ENCODE measurements at places on chromosomes 1 and 21.

DNA sequence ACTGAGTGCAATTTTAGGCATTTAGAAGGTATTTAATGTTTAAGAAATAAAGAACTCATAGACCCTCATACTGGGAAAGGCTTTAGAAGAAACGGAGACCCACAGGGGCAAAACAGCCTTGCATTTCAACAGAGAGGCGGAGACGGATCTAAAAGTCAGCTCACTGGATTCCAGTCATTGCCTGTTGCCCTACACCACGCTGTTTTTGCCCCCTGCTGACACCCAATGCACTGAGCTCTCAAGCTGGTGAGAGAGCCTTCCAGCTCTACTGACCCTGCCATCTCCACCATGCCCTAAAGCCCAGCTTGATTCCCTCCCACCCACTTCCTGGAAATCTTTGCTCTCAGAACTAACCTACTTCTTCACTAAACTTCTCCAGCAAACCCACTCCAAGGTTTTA is 7.2 kb upstream of the TRAF3IP3 start:
- no peak for DNase-seq

DNA sequence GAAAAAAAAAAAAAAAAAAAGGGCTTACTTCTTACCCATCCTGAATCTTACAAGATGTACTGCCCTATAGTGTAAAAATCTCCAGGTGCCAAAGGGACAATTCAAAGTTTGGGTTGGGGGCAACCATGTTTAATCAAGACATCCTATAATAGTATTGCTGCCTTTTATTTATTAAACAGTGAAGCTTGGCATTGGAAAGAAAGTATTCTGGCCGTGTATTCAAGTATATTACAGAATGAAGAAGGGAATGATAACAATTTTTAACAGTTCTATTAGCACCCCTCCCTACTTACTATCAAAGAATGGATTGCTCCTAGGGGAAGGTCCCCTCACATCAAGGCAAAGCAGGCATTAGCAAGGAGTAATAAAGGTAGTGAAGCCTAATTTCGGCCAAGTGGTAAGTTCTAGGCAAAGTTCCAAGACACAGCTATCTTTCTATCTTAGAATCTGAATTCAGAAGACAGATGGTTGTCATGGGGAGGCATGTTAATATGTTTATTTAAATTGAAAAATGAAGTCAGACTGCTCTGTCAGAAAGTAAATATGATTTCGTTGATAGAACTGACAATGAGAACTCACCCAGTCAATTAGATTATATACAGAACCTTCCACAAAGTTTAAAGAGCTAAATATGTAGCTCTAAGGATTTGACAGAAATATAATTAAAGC is 24.6 kb downstream of the ST7L start:
- no peak for DNase-seq

DNA sequence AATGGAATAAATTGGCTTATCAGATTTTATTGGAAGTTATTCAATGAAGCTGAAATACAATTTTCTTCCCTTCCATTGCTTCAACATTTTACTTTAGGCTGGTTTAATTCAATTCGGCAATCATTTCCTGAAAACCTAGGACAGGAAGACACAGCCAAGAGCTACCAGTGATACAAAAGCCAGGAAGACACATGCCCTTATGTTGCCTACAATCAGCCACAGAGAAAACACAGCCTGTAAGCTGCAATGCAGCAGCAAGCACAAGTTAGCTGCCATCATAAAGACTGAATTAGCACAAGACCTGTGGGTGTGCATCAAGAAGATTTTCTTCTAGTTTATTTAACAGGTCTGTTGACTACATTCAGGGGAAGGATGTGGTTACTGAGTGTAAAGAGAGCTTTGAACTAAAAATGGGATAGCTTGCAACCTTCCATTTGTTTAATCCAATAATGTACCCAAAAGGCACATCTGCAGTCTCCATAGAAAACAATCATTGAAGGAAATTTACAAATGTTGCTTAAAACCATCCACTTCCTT is 193.8 kb downstream of the KCNH1 start:
- no peak for DNase-seq

- DNase-seq = no peak
Measured at GRCh38 chr1:229035748-229036082, 235.2 kb upstream of the RAB4A start.

- DNase-seq = no peak
Measured at GRCh38 chr1:39713557-39713956, 22.3 kb upstream of the HPCAL4 start.

DNA sequence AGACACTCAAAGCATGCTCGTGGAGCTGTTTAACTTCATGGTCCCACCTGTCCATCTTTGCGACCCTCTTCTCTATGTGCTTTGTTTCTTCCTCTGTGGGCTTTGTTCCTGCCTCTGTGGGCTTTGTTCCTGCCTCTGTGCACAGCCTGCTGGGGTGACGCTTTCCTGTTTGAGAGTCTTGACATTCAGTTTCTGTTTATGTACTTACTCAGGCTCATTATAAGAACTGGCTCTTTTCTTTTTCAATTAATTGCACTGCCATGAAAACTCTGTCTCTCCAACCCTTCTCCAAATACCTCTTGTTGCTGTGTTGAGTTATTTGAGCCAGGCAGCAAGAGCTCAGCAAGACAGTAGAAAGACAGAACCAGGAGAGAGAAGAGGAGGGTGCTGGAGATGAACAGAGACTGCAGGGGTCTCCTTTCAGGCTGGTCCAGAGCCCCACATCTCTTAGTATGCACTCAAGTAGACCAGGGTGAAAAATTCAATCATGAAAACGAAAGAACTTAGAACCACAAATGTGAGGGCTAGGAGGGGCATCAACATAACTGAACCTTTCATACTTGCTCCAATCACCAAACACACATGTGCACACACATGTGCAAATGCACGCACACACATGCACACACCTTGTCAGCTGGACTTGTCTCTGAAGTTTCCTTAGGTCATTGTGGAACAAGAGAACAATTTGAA is 88.3 kb upstream of the SGIP1 start:
- no peak for DNase-seq

DNA sequence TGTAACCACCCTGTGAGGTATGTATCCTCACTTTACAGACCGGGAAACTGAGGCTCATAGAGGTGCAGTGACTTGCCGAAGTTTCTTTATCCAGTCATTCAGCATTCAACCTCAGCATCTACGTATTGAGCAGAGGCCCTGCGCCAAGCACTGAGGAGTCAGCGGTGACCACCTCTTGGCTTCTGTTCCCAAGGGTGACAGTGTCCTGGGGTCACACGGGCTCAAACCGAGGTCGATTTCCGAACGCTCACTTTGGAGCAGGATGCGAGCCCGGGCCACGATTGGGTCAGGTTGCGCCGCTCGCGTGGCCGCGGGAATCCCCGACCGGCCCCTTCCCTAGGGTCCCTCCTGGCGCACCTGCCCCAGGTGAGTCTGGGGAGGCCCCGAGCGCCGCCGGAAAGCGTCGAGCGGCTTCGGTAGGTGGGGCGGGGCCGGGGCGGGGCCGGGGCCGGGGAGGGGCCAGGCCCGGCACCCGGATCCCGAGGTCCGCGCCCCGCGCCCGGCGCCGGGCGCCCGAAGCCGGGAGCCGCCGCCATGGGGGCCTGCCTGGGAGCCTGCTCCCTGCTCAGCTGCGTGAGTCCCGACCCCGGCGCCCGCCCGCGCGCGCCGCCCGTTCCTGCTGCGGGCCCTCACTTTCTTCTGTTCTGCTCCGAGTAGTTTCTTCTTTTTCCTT is at the start of gene SERINC2:
Gene SERINC2, plus strand, starts transcription at position 482 of the 673 bp plus-strand sequence. Its CDS starts 53 bp downstream, at position 535.
- DNase-seq = no peak

DNA sequence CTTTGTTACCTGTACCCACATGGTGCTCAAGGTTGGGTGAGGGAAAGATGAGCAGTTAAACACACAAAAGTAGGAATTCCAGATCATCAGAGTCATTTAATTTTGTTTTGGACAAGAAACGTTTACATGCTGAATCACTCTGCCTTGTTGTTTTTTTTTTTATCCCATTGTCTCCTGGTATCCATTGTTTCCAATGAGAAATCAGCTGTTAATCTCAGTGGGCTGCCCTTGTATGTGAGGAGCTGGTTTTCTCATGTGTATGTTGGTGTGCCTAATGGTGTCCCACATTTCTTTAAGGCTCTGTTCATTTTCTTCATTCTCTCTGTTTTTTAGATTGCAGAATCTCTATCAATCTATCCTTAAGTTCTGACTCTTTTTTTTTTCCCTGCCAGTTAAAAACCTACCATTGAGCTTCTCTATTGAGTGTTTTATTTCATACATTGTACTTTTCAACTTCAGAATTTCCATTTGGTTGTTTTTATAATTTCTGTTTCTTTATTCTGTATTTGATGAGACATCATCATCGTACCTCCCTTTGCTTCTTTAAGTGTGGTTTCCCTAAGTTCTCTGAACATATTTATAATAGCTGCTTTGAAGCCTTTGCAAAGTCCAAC is 8.8 kb upstream of the OBSCN start:
- DNase-seq = no peak

- DNase-seq = no peak
Measured at GRCh38 chr21:40186045-40186444, 318.8 kb downstream of the PCP4 start.

DNA sequence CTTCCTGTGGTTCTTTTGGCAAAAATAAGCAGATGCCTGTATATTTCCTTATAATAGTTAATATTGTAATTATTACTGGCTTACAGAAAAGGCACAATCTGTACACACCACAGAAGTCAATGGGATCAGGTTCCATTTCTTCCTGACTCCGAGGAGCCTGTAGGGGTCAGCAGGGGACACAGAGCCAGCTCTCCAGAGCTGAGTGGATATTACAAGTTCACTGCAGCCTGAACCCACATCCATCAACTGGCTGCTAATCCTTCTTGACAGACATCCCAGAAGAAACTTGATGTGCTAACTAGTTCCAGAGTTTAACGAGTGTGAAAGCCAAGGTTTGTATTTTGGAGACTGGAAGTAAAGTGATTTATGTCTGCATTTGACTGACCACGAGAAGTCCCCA is 203.8 kb downstream of the LMX1A start:
- no peak for DNase-seq

GRCh38 chr1:159090286-159091179 is 14.0 kb upstream of the AIM2 start:
- DNase-seq = no peak

GRCh38 chr1:43651188-43651587 is 1.2 kb downstream of the KDM4A start:
- no peak for DNase-seq

DNA sequence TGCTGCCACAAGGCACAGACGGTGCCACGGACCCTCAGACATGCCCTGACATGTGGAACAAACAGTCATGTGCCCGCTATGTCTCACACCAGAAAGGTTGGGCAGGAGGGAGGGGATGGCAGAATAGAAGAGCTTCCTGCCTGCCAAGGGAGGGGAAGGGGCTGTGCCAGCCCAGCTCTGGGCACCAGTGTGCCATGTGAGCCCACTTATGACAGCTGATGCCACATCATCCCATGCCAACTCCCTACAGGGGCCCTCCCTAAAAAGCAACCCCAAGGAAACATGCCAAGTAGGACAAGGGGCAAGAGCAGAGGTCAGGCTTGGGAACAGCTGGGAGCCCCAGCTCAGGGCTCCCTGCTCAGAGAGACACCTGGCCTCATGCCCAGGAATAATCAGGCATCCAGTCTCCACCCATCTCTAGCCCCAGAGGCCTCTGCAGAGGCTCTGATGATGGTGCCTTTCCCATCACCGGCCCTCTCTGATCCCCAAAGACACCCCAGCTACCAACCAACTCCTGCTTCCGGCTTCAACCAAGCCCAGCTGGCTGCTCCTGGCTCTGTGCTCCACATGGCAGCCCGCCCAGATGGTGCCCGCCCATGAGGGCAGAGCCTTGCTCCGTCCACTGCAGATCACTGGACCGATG is 10.3 kb downstream of the ADGRB2 start:
- DNase-seq = no peak

DNA sequence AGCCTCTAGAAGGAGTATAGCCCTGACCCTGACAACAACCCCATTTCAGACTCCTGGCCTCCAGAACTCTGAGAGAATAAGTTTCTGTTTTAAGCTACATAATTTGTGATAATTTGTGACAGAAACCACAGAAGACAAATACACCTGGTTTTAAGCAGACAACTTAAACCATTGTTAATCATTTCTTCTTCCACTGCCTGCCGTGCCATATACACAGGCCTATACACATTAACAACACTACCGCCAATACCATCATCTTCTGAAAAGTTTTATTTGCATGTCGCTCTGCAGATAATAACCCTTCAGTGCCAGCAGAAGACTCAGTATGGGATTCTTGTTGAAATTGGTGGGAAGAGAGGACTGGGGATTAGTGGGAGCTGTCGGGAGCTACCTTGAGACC is 39.9 kb upstream of the KRTAP19-8 start:
- DNase-seq = no peak

DNA sequence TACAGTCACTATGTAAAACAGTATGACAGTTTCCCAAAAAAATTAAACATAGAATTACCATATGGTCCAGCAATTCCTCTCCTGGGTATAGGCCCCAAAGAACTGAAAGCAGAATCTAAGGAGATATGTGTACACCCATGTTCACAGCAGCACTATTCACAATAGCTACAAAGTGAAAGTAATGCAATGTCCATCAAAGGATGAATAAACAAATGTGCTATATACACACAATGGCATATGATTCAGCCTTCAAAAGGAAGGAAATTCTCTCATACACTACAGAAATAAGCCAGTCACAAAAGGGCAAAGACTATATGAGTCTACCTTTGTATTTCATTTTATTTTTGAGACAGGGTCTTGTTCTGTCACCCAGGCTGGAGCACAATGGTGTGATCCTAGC is 120.4 kb downstream of the TOMM20 start:
- DNase-seq = no peak

GRCh38 chr1:47191940-47192457 is 2.2 kb upstream of the PDZK1IP1 start:
- DNase-seq = no peak

- DNase-seq = no peak
Measured at GRCh38 chr1:201465698-201466290, 3.2 kb downstream of the PHLDA3 start.

- no peak for DNase-seq
Measured at GRCh38 chr1:151157067-151157531, 650 bp downstream of the TNFAIP8L2 start.

- DNase-seq = peak; percentile 75
Measured at GRCh38 chr21:46153247-46154154, 1.9 kb downstream of the FTCD start.

- DNase-seq = no peak
Measured at GRCh38 chr1:220754212-220754917, 6.2 kb downstream of the MTARC2 start.

DNA sequence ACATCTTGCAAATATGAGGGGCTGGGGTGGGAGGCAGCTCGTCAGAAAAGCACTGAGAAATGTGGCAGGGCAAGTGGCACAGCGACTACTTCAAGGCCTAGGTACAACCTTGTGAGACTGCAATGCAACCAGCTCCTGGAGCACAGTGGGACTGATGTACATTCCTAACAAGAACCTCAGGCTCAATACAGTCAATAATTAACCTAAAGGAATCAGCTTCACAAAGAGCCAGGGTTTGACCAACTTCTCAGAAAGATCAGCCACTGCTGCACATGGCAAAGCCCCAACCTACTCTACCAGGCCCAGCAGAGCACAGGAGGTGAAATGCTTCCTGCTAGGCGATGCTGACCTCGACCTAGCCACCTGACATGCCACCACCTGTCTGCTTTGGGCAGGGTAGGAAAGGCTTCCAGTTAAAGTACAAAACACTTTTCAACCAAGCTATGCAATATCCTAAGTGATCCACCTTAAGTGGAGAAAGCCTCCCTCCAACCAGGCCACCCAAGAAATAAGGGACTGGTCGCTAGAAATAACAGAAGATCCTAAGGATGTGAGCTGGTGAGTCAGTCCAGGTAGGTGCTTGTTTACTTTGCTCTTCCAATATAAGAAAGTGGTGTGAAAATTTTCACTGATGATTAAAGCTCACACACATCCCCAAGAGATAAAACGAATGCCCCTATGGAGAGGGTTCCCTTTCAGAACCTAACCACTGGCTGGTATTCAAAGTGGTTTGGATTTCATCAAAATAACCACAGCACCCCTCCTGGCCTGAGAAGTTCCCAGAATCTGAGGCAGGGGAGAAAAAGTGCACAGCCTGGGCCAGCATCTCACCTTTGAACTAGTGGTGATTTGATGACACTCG is 2.1 kb downstream of the RIPK4 start:
- DNase-seq = no peak
